ENCODE measurements at places on chromosomes 6 and 20.

DNA sequence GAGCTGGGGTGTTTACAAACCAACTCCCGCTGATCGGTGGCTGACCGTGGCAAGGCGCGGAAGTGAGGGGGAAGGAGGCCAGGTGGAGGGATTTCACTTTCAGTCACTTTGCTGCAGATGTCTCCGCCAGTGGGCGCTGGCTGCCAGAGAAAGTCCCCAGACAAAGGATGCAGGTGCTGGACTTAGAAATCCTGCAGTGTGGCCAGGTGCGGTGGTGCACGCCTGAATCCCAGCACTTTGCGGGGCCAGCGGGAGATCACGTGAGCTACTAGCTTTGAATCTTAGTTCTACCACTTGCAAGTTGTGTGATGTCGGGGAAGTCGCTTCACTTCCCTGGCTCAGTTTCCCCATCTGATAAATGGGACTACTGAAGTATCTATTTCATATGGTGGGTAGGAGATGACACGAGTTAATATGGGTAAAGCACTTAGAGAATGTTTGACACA, 180.4 kb downstream of the ZNF217 start:
- DNase-seq = no peak

DNA sequence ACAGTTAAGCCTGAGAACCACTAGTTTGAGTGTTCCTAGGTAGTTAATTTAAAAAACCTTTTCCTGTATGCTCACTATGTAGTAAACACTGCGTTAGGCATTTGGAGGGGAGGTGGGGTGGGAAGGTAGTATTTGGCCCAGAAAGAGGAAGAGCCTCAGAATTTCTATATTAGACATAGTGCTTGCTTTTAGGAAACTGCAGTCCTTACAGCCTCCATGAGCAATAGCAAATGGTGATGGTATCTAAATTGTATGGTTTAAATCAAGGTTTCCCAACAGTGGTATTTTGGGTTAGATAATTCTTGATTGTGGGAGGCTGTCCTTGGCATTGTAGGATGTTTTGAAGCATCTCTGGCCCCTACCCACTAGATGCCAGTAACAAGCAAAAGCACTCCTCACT, 61.5 kb upstream of the RIPOR2 start:
- no peak for DNase-seq

- DNase-seq = no peak
These were observed 47.6 kb downstream of the CPXM1 start for GRCh38 chr20:2752567-2753460.

- DNase-seq = no peak
These were observed 41.2 kb downstream of the C6orf132 start for GRCh38 chr6:42101186-42101657.

GRCh38 chr6:44575644-44576043, 188.1 kb downstream of the CDC5L start:
- DNase-seq = no peak

- no peak for DNase-seq
These were observed 6.3 kb upstream of the HDDC2 start for GRCh38 chr6:125307964-125308615.

- DNase-seq = no peak
These were observed 8.7 kb downstream of the CTNNBL1 start for GRCh38 chr20:37702403-37703034.

DNA sequence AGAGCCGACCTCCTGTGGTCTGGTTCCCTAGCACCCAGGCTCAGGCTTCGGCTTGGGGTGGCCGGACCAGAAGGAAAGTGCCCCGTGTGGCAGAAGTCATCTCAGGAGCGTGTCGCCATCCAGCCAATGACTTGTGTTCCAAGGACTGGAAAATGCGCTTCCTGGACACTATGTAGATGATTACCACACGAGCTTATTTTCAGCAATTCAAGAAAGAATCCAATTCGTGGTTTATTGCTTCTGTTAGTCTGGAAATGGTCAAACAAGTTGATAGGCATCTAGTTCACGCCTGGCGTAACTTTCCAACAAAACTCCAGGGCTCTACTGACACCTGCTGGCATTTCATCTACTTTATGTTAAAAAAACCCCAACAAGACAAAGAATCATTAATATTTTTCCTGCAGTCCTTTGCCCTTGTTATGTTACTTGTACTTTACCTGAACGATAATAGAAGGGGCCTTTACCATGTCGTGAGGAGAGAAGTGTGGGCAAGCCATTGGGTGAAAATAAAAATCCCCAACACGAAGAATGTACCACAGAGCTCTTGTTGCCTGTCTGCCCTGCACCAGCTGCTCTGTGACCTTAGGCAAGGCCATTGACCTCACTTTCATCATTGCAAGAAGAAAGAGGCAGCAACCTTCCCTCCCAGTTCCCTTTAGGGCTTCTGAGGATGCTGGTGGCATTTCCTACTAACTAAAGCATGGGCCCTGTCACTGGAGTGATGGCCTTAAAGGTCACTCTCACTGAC, 154.7 kb upstream of the LAMP5 start:
- no peak for DNase-seq

- no peak for DNase-seq
These were observed 145.8 kb downstream of the PACRG start for GRCh38 chr6:162873537-162873936.

- DNase-seq = no peak
These were observed 22.7 kb upstream of the BMP6 start for GRCh38 chr6:7703148-7703680.

GRCh38 chr6:44511126-44511525, 123.6 kb downstream of the CDC5L start:
- no peak for DNase-seq

DNA sequence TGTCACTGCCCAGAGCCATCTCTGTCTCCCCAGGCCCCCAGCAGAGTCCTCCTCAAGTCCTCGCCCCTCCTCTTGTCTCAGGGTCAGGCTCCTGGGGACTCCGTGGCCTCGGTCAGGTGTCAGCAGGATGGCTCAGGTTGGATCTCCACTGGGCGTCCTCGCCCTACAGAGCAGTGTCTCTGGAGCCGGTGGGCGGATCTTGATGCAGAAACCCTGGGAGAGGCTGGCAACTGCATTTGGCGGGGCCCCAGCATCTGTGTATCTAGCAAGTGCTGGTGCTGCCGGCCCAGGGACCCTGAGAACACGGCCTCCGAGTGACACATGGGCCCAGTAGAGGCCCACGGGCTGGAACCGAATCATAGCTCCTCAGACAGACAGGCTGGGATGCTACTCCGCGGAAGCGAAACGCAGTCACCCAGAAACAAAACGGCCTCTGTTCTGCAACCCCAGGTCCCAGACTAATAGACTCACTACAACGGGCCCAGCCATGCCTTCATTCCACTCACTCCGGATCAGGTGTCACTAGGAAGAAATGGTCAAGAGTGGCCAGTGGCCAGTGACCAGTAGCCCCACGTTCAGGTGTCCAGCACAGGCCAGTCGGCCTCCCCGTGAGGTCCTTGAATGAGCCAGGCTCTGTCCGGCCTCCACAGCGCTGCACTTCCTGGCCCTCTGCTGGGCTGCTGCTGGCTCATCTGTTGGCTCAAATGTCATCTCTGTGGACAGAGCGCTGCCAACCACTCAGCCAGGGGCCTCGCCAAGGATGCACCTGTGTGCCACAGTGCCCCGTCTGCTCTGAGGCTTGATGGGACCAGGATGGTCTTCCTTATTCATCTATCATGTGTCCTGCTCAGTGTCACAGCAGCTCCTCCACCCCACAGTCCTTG, 12.6 kb upstream of the FRMD1 start:
- no peak for DNase-seq

- no peak for DNase-seq
These were observed 933.7 kb upstream of the GJE1 start for GRCh38 chr6:141199074-141199473.

DNA sequence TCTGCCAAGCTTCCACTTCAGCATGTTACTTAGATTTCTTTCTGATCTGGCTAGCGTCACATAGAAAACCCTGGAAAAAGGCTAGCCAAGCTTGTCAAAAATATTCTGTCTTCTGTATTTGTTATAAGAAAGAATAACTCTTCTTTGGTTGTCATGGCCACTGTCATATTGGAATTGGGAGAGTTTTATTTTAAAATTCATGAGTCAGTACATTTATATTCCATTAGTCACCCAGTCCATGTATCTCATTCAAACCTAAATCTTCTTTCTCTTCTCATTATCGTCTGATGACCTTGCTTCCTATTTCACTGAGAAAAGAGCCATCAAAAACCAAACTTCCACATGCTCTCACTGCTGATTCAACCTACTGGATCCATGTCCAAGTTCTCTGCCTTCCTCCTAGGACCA, 65.7 kb downstream of the EPM2A start:
- DNase-seq = no peak

GRCh38 chr6:40054602-40055001, 120.3 kb upstream of the MOCS1 start:
- DNase-seq = no peak

DNA sequence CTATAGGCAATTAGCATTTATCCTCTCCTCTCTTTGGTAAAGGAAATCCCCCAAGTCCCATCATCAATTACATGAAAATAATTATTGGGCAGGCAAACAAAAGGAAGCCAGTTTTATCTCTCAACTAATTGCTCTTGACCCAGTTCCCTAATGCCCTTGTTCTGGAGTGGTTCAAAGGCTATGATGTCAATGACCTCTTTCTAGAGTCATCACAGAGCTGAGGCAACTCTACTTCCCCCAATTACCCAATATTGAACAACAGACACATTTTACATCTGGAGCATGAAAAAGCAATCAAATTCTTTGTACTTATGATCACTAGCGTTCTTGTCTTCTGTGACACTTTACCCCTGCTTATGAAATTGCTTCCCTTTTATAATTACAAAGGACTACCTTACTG, 43.5 kb downstream of the NT5E start:
- no peak for DNase-seq

Data from stimulated activated CD4-positive, alpha-beta T cell treated with anti-CD3 and anti-CD28 coated beads, Interleukin-1b, Interleukin-23, amount 100 ng/mL, for 1 hour (primary cell).